ENCODE measurements at places on chromosomes 16 and 17.
A peak's percentile ranks its signal among the peaks of the same experiment; 100 is the strongest.

DNA sequence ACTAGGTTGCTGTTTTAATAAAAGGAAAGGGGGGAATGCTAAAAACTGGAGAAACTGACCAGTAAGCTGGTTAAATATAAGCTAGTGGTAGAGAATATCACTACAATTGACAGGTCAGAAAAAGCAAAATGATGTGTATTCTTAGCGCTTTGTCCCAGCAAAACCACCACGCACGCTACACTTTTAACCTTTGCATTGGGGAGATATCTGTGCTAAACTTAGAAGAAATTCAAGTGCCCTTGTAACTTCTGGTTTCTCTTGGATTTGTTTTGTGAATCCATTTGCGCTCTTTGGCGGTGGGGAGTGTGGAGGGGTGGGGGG lies 1.4 kb downstream of the GAN start:
- no peak for DNase-seq

DNA sequence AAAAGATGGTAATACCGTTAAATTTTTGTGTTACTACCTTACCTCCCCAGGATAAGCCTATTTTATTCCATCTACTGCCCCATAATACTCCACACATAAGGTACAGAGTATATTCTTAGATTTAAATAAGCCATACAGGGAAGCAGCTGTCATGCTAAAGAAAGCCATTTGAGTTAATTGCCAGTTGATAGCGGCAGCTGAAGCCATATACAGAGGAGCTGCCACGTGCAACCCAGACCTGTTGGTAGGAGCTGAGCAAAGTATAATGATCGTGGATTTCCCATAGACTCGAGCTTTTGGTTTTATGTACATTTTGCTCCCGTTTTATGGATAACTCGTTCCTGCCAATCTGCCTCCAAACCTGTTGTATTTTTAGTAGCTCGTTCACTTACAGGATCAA lies 12.0 kb downstream of the CPSF4L start:
- no peak for DNase-seq

GRCh38 chr17:17305281-17305801 lies 2.2 kb downstream of the NT5M start:
- DNase-seq: peak; percentile 96

- DNase-seq: no peak
These were observed 186.4 kb downstream of the BCAS3 start for GRCh38 chr17:60863892-60864707.

- DNase-seq: no peak
These were observed 73.7 kb downstream of the MAP2K4 start for GRCh38 chr17:12094336-12094735.

Measured in SHP77 treated with DMSO at 0.1 percent for 48 hours (cell line).